CD4-positive, alpha-beta T cell (primary cell): ENCODE measurements at places on chromosomes 7 and 10.

DNA sequence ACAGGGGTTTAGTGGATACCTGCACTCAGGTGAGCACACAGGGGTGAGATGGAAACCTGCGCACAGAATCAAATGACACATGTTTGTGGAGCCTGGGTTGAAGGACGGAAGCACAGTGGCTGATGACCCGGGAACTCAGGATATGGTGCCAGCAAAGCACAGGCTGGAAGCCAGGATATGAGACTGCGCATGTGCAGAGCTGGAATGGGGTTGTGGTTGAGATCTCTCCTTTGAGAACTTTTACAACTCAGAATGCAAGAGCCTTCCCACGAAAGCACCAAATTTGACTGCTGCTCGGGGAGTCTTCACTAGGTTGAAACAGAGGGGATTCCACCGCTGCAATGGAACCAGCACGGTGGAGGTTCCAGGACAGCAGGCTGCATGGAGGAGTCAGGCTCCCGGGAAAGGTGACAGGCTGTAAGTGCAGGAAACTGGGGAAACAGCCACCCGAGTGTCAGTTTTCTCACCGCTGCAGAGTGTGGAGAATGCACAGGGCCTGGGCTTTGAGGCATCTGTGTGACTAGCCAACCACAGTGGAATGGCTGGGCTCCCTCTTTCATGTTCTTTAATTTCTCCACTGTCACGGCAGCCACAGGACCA is 133.4 kb upstream of the TCERG1L start:
- no peak for DNase-seq

- DNase-seq, result no peak
These were observed 78.0 kb upstream of the C1GALT1 start for GRCh38 chr7:7104314-7104698.

GRCh38 chr10:116125180-116125579 is 147.8 kb downstream of the GFRA1 start:
- DNase-seq, result no peak

GRCh38 chr10:19928936-19929335 is 112.7 kb downstream of the PLXDC2 start:
- no peak for DNase-seq

- DNase-seq, result no peak
These were observed 165.8 kb upstream of the IMMP2L start for GRCh38 chr7:111727905-111728634.

- no peak for DNase-seq
These were observed 649.9 kb upstream of the ADARB2 start for GRCh38 chr10:2387261-2387660.

GRCh38 chr10:4770801-4771553 is 55.0 kb upstream of the AKR1E2 start:
- no peak for DNase-seq
